GDM1 (cell line): ENCODE measurements at places on chromosomes 1 and 21.

DNA sequence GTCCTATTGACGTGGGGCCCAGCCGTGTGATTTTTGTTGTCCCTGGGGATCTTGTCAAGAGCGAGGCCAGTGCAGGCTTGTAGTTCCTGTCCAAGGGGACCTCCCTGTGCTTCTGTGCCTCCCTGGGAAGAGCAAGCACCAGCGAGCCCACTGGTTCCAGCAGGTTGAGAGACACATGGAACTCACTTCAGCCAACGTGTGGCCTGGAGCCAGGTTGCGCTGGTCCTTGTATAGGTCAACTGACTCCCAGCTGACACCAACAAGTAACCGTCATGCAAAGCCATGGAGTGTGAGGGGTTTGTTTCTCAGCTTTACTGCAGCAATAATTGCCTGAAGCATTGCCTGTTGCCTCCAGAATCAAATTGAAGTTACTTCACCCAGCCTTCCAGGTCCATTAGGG, 63.0 kb downstream of the DISP3 start:
- no peak for DNase-seq

- DNase-seq, result no peak
Observed at GRCh38 chr1:115314092-115314491, 24.0 kb downstream of the NGF start.

- DNase-seq, result no peak
Observed at GRCh38 chr1:198185759-198186158, 29.0 kb downstream of the NEK7 start.

DNA sequence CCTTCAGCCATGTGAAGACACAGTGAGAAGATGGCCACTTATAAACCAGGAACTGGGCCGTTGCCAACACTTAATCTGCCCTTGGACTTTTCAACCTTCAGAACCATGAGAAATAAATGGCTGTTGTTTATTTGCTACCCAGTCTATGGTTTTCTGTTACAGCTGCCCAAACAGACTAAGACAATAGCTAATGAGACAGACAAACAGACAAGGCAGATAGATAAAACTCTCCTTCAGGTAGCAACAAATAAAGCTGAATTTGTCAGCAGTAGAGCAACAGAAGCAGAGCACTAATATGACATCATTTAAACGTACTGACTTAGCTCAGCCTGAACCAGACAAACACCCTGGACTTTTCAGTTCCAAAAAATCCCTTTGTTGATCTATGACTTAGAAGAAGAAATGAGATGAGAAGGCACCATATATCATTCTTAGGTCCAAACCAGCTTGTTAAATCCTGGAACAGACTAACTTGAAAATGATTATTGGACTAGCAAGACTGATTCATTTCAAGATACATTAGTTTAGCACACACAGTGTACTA, 27.0 kb downstream of the ZZZ3 start:
- no peak for DNase-seq

GRCh38 chr1:177755851-177756560, 213.9 kb downstream of the SEC16B start:
- DNase-seq, result no peak

GRCh38 chr1:108612496-108612895, 48.4 kb downstream of the HENMT1 start:
- DNase-seq, result no peak

DNA sequence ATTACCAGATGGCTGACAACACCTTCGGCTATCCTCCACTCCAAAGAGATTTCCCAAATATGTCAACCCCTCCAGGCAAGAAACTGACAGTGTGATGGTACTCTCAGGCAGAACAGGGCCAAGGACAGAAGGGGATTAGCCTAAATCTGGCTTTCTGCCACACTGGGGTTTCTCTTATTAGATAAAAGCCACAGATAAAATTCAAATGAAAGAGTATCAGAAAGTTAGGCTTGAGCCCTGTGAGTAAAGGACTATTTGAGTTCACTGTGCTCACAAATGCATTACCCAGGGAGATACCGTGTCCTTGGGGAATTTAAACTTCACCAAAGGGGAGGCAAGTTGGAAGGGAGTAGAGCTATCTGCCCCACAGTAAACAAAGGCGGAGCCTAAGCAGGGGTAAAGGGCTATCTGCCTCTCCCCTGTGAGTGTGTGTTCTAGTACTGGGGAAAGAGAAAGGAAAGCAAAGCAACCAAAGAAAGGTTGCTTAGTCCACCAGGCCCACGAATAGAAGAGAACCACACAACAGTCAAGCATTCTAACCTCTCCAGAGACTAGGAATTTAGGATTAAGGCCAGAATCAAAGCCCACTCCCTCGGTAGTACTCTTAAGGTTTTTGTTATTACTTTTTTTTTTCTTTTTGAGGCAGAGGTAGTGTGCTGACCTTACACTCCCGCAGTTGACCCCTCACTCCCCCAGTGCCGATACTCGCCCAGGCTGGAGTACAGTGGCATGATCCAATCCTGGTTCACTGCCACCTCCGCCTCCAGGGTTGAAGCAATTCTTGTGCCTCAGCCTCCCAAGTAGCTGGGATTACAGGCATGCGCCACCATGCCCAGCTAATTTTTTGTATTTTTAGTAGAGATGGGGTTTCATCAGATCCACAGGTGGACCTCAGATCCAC, 12.7 kb downstream of the TPM3 start:
- no peak for DNase-seq

- DNase-seq, result no peak
Observed at GRCh38 chr1:157025856-157026255, 19.7 kb downstream of the ARHGEF11 start.

DNA sequence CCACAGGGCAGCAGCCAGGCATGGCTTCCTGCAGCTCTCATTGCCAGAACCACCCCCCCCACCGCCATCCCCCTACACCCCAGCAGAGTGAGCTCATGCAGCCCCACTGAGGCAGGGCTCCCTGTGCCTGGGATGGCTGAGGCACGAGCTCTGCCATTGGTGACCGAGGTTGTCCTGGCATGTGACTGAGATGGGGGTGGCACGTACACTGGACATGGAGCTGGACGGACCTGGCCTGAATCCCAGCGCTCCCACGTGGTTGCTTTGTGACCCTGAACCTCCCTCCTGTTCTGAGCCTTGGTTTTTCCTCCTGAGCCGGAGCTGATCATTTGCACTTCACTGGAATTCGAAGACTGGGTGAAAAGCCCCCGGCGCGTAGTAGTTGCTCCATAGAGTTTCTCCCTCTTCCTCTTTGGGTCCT, 28.3 kb downstream of the ALPL start:
- no peak for DNase-seq

GRCh38 chr1:86487131-86487810, 18.5 kb downstream of the CLCA1 start:
- no peak for DNase-seq

- DNase-seq, result no peak
Observed at GRCh38 chr1:108124622-108125311, 75.4 kb downstream of the SLC25A24 start.

- no peak for DNase-seq
Observed at GRCh38 chr1:185053204-185053603, 7.8 kb downstream of the RNF2 start.

- DNase-seq, result no peak
Observed at GRCh38 chr21:37297364-37297763, 30.2 kb upstream of the VPS26C start.

- DNase-seq, result no peak
Observed at GRCh38 chr1:116389013-116389412, 16.0 kb downstream of the ATP1A1 start.

GRCh38 chr1:83960669-83961277, 38.2 kb downstream of the TTLL7 start:
- no peak for DNase-seq

DNA sequence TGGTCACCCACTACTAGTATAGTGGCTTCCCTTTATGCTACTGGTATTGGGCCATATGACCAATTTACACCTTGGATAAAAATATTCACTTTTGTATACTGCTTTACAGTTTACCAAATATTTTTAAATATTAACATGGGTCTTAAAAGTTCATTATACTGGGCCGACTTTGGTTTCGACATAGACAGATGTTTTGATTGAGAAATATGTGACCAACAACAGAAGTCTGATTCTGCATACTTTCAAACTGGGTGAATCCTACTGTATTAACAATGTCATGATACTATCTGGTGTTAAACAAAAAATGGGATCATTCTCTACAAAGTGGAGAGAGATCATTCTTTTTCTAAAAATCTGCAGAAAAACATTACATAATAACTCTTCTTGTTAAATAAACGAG, 134.8 kb downstream of the AKT3 start:
- DNase-seq, result no peak

GRCh38 chr1:2375246-2375922, 16.0 kb downstream of the MORN1 start:
- DNase-seq, result no peak

GRCh38 chr1:15213341-15213821, 33.6 kb upstream of the FHAD1 start:
- no peak for DNase-seq

- no peak for DNase-seq
Observed at GRCh38 chr1:11790880-11791715, 14.7 kb downstream of the MTHFR start.

DNA sequence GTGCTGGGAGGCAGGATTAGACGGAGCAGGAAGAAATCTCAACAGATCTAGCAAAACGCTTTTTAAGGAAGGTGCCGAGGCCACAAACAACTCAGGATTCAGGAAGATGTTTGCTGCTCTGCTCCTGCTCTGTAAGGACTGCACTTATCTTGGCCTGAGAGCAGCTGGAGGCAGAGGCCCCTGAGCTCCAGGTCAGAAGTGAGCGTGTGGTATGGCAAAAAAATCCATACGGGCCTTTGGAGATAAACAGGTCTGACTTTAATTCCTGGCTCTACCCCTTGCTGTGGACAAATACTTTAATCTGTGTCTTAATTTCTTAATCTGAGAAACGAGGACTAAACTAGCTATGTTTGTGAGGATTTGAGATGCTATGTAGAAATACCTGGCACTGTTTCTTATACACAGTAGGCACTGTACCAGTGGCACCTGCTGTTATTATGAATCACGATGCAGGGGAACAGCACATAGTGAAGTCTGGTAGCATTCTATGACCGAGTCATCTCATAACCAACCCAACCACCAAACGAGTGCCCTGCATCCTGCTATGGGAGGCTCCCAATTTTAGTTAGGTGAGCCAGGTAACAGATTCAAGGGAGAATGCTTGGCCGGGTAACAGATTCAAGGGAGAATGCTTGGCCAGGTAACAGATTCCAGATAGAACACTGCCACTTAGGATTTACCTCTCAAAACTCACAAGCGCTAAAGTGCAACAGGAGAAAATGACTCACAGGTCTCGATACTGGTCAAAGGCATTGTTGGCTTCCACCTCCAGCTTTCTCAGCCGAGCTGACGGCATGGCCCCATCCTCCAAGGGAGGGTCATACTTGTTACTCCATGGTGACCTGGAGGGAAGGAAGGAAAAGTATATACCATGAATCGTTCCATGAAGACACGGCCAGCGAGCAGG, 65.9 kb downstream of the SLC66A1 start:
- no peak for DNase-seq

- DNase-seq, result no peak
Observed at GRCh38 chr1:46131712-46132528, 509 bp downstream of the PIK3R3 start.

- DNase-seq, result no peak
Observed at GRCh38 chr1:17861685-17862084, 106.6 kb downstream of the ACTL8 start.

DNA sequence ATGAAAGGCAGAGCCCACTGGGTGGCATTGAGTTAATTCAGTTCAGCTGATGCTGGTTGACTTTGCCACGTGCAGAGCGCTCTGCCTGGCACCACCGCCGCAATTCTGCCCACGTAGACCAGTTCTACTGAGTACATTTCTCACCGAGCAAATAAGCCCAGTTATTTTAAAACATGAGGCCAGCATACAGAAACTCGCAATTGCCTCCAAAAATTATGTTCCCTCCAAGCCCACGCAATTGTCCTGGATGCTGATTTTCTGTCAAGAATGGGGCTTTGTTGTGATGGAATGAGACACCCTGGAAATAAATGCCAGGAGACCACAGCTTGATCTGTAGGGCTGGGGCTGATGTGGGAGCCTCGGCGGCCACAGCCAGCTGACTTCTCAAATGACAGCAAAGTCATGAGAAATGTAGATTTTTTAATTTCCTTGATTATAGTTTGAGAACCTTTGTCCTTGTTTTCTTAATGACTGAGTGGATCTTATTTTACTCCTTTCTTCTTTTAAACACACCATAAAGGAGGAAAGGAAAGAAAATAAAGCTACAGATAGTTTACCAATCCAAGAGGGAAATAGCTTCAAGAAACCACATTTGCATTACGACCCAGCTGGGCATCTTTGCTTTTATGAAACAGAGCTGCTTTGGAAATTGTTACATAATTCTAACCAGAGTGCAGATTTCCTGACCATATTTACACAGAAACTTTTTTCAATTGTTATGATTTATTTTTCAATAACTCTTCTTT, 11.6 kb upstream of the PARP1 start:
- no peak for DNase-seq

GRCh38 chr1:200379432-200379757, 30.4 kb downstream of the ZNF281 start:
- DNase-seq, result no peak

DNA sequence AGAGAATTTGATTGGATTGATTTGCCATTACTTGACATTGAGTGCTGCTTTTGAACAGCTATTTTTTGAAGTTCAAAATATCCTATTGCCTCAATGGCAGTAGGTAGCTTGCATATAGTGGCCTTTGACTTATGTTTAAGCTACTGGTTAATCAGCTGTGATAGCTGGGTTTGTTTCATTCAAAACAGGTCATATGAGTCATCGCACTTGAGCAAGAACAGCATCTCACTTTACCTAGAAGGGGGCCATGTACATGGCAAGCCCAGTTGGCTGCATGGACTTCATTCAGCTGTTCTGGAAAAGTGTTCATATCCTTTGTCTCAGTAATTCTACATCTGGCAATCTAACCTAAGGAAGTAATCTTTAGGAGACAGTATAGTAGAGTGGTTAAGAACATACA, 29.0 kb upstream of the ARID1A start:
- DNase-seq, result no peak

DNA sequence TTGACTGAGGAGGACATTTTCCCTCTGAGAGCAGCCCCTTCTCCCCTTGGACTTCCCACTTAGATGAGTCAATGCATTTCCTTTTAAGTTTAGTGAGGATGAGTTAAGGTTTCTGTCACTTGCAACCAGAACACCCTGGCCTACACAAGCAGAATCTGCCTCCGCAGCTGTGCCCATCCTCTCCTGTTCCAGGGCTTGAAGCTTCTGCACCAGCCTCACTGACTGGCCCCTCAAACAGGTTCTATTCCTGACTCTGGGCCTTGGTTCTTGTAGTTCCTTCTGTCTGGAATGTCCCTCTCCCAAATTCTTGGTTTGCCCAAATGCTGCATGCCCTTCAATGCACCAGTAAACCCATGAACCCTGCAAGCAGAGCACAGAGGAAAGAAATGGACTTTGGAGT, 394.4 kb downstream of the PTPRU start:
- no peak for DNase-seq

DNA sequence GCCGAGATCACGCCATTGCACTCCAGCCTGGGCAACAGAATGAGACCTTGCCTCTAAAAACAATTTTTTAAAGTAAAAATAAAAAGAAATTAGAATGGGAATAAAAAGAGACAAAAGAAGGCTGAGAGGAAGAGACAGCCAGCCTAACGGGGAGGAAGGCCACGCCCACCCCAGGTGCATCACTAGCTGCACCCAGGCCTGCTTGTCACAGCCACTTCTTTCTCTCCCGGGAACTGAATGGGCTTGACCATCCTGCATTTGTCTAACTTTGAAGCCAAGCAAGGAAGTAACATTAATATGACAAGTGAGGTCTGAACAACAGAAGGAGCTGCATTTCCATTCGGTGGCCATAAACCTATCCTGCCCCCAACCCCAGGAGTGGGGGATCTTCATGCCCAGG, 20.8 kb upstream of the EFNA1 start:
- DNase-seq, result no peak
